ENCODE measurements at places on chromosomes 11 and 22.

DNA sequence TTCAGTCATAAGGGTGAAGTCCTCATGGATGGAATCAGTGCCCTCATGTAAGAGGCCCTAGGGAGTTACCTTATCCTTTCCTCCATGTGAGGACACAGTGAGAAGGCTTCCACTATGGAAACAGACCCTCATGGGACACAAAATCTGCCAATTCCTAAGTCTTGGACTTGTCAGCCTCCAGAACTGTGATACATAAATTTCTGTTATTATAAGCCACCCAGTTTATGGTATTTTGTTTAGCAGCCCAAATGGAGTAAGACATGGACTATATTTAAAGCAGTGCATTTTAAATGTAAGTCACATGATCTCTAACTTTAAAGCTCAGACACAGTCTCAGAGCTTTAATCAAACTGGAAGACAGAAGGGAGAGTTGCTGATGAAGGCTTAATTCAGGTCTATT, 619.8 kb upstream of the CHORDC1 start:
- no peak for DNase-seq

DNA sequence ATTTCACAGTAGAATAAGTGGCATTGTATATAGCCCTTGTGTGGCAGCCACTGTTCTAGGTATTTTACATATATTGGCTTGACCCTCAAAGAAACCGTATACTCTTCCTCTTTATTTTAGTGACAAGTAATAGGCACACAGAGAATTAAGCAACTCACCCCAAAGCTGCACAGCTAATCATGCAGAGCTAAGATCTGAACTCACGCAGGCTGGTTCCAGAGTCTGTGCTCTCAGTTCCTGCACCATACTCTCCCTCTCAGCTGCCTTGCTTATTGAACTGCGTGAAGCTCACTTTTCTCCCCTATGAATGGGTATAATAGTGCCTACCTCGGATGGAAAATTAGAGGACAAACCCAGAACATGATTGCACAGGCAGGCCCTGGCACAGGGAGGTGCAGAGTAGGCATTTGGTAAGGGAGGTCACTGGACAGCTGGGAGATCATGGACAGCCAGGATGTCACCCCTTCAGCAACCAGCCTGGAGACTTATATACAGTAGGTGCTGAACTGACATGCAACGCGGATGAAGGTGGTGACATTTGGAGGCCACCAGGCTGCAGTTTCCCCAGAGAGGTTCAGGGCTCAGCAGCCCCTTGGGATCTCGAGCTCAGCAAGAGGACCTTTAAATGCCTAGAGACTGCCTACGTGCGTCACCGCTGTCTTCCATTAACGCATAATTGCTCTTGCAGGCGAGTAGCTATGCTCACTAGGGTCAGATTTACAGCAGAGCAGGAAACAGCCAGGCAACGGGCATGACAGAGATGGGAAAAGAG, 78.4 kb upstream of the TP53I11 start:
- no peak for DNase-seq

DNA sequence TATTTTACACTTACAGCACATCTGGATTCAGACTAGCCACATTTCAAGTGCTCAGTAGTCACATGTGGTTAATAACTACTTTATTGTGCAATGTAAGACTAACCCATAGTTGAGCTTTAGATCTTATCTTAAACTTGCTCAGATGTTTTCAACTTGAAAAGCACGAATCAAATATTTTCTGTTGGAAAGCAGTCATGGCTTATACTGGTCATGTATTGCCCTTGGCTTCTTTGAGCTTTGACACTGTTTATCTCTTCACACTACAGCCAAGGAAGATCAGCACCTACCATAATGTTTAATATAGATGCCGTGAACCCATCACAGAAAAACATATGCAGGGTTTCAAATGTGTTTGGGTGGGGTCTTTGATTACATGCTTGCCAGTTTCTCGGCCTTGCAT, 4.4 kb downstream of the RBX1 start:
- DNase-seq, result no peak

- DNase-seq, result peak; percentile 88
Observed at GRCh38 chr11:64449381-64450167, 90.6 kb downstream of the RPS6KA4 start.

- no peak for DNase-seq
Observed at GRCh38 chr22:48753752-48754517, 1073.7 kb downstream of the BRD1 start.

DNA sequence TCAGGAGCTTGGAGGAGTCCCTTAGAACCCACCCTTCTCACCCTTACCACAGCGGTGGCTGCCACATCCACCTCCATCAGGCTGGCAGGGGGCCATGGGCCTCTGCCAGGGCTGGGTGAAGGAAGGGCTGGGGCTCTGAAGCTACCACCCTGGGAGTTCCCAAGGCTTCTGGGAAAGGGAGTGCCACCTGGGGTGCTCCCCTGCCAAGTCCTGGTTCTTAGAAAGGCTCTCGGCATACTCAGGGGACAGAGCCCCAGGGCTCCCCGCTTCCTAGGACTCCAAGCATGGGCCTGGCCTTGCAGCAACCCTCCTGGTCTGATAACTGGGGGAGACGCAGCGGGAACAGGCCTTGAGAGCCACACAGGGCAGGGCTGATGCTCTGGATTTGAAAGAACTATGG, 438 bp upstream of the PLA2G3 start:
- no peak for DNase-seq

DNA sequence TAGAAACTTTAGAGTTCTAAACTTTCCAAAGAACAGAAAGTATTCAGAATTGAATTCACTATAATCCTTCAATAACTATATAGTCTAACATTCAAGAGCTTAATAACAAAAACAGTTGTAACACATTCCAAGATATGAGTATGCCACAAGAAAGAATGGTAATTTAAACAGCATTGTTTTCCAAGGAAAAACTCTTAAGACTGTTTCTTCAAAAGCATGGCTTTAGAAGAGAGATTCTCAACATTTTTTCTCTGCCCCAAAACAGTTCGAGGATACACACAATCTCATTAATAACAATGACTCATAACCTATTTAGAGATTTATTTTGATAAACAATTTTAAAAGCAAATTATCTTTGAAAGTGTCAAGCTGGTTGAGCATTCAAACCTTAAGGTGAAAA, 16.7 kb upstream of the ARHGAP32 start:
- DNase-seq, result no peak

- no peak for DNase-seq
Observed at GRCh38 chr22:41838842-41839618, 6.1 kb downstream of the SREBF2 start.

DNA sequence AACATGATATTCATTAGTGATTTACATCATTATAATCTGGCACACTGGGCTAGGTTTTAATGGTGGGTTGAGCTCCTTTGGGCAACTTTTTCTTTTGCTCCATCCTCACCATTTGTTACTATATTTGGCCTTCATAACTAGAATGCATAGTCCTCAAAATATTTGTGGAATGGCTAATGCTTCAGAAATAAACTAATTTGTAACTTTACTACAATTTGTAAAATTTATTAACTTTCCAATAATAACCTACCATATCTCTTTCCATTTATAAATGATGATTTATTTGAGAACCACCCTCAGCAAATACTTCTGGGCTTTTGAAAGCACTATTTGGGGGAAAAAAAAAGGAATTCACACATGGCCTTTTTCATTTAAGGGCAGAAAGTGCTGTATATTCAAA, 79.7 kb downstream of the LARGE2 start:
- DNase-seq, result no peak

DNA sequence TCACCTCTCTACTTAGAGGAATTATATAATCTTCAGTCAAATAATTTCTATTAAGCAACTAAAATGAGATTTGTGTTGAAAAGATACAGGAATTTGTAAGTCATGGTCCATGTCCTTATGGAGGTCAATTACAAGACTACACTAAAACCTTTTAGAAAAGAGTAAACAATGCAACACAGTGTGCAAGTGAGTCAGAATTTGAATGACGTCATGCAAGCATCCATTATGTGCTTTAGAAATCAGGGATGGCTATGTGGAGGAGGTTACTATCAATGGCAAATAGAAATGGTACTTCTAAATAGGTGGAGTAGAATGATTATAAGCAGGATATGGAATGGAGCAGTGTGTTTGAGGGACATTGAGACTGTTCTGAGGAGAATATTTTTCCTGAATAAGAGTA, 16.6 kb downstream of the OR10D3 start:
- DNase-seq, result no peak

DNA sequence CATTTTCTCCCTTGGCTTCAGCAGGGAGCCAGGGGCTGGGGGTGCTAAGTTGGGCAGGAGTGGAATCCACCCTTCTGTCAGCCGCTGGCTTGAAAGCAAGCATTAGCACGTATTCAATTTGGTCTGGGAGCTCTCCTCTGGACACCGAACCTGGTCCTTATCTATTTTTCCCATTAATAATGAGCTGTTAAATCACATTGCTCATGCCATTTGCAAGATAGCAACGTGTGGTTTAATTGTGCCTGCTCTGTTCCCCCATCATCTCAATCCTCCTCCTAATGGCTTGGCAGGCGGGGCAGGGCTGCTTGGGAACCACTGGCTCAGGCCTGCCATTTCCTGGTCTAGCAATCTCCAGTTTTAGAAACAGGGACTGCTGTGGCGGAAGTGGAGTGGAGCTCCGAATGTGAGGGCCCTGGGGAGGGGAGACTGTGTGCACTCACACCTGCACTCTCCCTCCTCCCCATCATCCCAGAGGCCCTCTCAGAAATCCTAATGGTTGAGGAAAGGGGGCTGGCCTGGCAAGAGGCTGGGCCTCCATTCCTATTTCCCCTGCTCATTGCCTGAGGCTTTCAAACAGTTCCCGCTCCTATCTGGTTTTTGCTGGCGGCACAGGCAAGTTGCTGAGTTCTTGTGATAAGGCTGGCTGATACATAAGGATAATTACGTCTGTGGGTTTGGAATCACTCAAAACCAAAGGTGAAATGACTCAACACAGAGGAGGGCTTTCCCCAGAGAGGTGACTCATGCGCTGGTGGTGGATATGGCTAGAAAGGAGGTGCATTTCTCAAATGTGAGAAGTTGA, 201.2 kb upstream of the E2F8 start:
- peak; percentile 80 for DNase-seq

DNA sequence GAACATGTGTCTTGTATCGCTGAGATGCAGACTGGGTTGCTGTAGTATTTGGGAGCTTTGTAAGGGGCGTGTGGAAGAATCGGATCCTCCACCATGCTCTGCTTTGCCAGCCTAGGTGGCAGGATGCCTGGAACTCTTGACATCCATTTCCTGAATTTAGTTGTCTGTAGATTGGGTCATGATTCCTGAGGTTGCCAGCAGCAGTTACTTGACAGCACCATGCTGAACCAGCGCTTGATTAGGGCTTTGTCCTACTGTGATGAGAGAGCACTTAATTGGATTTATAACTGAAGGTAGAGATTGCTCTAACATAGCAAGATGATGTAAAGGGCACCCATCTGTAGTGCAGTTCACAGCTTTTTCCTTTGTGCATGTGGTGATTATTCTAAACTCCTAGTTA, 75.6 kb upstream of the HORMAD2 start:
- DNase-seq, result no peak

DNA sequence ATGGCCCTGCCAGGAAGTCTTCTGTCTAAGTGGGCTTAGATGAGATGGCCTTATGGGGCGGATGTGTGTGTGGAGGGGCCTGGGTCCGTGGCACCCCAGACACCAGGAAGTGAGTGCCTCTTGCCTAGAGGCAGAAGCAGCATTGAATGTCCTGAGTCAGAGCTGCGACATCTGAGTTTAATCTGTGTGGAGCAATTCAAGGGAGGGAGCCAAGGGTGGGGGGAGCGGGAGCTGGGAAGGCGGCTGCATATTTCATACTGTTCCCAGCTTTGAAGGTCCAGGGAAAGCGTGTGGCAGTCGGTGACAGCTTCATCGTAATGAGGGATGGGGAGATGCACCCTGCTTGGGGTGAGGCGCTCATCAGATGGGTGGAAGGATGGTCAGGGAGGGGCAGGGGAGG, 73.5 kb upstream of the THY1 start:
- no peak for DNase-seq

GRCh38 chr11:69729252-69729651, 25.4 kb upstream of the FGF19 start:
- DNase-seq, result no peak

GRCh38 chr11:110716361-110716760, 4.1 kb upstream of the ARHGAP20 start:
- no peak for DNase-seq

DNA sequence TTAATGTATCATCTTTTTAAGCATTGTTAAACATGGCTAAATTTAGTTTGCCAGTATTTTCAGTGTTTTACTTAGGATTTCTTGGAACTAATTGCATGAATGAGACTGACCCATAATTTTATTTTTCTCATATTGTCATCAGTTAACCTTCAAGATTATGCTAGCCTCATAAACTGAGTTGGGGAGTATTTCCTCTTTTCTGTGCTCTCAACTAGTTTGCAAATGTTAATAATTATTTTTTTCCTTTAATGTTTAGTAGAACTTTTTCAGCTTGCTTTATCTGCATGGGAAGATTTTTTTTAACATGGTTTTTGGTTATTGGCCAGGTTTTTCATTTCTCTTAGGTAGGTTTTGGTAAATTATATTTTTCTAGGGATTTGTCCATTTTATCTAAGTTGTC, 235.4 kb upstream of the SESN3 start:
- no peak for DNase-seq
